ENCODE measurements at places on chromosomes 1 and 21. TPM values are rescaled to one million over a fixed set of nuclear protein-coding genes. Genes with fewer than 3 reads are reported as not detected.

GRCh38 chr1:107141491-107142126 lies 770 bp downstream of the NTNG1 start:
- peak; percentile 6 for DNase-seq
- no peaks in the 10 kb centered on the region for H3K36me3 ChIP-seq
- H3K4me1 ChIP-seq = peaks cover 18% of the 10 kb centered on the region
- no peak overlapping the region for H3K27ac ChIP-seq

DNA sequence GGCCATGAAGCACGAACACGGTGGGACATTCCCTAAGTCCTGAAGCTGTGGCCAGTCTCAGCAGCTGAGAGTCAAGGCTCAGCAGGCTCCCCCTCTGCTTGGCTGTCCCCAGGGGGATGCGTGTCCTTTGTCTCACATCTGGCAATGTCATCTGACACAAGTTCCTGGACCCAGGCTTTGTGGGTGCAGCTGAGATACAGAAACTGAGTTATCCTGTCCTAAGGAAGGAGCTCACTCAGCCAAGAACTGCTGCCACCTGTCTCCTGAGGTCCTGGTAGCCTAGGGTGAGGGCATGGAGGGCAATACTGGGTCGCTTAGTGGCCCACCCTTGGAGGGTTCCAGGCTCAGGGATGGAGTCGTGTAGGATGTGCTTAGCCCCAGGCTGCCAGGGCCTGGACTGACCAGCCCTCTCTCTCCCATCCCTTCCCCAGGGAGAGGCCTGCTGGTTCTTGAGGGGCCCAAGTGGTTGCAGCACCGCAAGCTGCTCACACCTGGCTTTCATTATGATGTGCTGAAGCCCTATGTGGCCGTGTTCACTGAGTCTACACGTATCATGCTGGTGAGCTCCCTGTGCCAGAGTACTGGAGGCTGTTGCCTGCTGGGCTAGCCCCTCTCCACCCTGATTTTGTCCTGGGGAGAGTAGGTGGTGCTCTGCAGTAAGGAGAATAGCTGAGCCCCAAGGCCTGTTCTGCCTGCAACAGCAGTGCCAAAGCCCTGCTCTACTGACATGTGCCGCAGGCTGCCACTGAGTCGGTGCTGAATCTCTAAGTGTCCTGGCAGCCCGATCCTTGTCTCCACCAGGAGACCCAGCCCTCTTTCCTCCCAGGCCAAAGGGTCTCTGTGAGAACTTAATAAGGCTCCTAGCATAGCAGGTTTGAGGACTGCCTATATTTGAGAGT lies 13.5 kb downstream of the CYP4B1 start:
- H3K4me3 ChIP-seq = no peak overlapping the region
- H3K27ac ChIP-seq = no peak overlapping the region
- no peaks in the 10 kb centered on the region for H3K27me3 ChIP-seq
- H3K36me3 ChIP-seq = no peaks in the 10 kb centered on the region
- DNase-seq = no peak

DNA sequence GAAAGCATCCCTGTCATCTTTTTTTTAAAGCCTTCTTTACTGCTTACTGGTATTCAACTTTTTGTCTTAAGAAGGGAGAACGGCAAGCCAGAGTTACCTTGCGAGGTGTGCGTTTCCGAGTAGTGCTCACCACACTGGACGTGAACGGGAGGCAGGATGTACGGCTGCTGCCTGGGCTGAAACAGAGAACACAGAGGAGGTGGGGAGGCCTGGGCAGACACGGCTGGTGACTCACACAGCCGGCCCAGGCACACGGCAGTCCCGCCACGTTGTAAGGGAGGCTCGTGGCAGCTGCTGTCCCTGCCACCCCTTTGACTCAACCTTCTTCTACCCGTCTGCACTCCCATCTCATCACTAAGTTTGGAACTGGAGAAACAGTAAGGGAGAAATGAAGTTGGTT lies 105.8 kb downstream of the SMYD2 start:
- no peaks in the 10 kb centered on the region for H3K27me3 ChIP-seq
- H3K4me1 ChIP-seq = no peaks in the 10 kb centered on the region
- DNase-seq = no peak

- H3K27ac ChIP-seq = no peak overlapping the region
- H3K36me3 ChIP-seq = no peaks in the 10 kb centered on the region
- no peaks in the 10 kb centered on the region for H3K4me1 ChIP-seq
- DNase-seq = no peak
Observed at GRCh38 chr1:29789221-29789909, 553.0 kb downstream of the PTPRU start.

DNA sequence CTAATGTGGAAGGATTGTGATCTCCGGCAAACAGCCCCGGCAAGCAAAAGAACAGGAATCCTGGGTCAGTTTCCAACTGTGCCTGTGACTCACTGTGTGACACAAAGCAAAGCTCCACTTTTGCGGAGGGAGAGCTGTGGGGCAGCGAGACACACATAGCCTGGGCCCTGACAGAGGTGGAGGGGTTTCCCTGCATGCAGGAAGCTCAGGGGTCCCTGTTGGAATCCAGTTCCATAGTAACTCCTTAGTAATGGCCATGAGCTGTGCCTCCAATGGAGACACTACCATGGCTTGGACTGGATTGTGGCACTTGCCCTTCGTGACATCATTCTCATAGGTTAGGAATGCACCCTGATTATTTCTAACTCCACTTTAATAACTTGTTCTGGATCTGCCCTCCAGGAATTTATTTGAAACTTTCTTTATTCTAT lies 47.0 kb upstream of the ATF3 start:
- no peak overlapping the region for H3K27ac ChIP-seq
- H3K27me3 ChIP-seq = peaks cover 3% of the 10 kb centered on the region
- no peak for DNase-seq
- H3K4me3 ChIP-seq = no peak overlapping the region
- H3K4me1 ChIP-seq = peaks cover 19% of the 10 kb centered on the region

DNA sequence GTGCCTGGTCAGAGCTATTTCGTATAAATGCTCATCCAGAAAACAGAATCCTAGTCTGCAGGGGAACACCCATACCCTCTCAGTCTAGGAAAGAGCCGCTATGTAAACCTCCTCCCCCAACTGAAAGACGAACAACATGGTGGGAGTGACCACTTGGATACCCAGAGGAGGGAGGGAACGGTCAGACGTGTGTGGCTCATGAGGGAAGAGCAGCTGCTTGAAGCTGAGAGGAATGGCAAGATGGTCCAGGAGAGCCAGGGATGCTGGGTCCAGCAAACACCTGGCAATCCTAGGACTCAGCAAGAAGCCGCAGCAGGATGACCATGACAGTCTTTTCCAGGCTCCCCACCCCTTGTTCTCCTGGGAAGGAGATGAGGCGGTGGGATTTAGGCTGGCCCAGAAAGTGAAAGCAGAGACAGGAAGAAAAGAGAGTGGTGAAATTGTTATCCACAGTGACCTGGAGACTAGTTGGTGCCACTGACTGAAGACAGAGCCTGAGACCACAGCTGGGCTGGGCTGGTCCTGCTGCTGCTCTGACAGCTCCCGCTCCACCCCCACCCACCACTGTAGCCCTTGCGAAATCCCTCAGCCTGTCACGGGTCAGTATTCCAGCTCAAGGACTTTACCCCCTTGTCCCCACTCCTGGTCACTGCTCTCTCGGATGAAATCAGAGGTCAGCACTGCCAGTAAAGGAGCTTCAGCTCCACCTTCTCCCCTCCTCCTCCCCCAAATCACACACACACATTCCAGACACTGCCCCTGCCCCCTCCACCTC lies 3.6 kb downstream of the CERS2 start:
- no peak overlapping the region for H3K4me3 ChIP-seq
- DNase-seq = no peak
- no peaks in the 10 kb centered on the region for H3K27me3 ChIP-seq
- H3K27ac ChIP-seq = peak overlapping the region; percentile 12
- peaks cover 23% of the 10 kb centered on the region for H3K4me1 ChIP-seq

GRCh38 chr21:43361493-43362296 lies 65.2 kb downstream of the SIK1 start:
- DNase-seq = peak; percentile 75
- peaks cover 16% of the 10 kb centered on the region for H3K27me3 ChIP-seq
- peak overlapping the region; percentile 45 for H3K4me3 ChIP-seq
- no peaks in the 10 kb centered on the region for H3K36me3 ChIP-seq

- H3K36me3 ChIP-seq = no peaks in the 10 kb centered on the region
- no peaks in the 10 kb centered on the region for H3K27me3 ChIP-seq
- H3K4me1 ChIP-seq = peaks cover 25% of the 10 kb centered on the region
- H3K27ac ChIP-seq = no peak overlapping the region
Observed at GRCh38 chr1:226945106-226945857, 5.2 kb downstream of the COQ8A start.

DNA sequence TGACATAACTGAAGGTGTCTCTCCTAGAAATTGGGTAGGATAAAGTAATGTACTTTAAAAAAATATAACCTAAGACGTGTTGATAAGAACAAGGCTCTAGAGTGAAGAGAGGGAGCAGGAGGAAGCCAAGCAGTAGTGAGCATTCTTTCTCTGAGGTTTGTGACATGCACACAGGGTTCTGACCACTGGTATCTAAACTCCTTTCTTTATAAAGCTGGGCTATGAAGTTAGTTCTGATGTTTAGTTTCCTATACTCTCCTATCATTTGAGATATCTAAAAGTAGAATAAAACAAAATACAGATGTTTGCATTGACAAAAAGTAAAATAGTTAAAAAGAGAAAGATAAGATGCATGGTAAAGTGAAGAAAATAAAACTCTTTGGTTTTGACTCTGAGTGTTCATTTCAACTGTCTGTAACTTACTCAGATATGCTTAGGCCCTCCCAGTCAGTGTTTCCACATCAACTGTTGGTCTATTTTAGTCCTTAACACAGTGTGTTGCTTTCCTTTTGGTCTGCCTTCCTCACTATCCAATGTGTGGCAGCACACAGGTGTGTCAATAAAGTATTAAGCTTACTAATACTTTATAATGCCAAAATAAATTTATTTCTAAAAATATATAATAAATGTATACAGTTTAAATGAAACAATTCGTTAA lies 543.5 kb downstream of the PTPRC start:
- H3K36me3 ChIP-seq = no peaks in the 10 kb centered on the region
- DNase-seq = no peak
- no peak overlapping the region for H3K27ac ChIP-seq
- no peak overlapping the region for H3K4me3 ChIP-seq

DNA sequence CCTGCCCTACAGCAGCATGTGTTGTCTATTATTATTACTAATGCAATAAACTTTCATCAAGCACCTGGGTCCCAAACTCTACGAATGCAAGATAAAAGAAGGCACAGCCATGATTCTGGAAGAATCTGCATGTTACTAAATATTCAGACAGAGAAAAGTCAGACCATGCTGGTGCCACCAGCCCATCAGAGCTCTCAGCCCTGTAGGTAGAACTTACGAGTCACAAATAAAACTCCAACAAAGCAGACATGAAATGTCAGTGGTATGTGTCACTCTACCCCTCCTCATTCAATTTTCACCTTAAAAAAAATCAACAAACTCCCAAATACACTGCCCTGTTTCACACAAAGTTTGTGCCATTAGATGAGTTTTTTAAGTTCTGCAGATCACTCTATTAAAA lies 62.4 kb upstream of the TIAM1 start:
- H3K36me3 ChIP-seq = no peaks in the 10 kb centered on the region
- H3K27me3 ChIP-seq = no peaks in the 10 kb centered on the region
- peaks cover 32% of the 10 kb centered on the region for H3K4me1 ChIP-seq
- H3K27ac ChIP-seq = no peak overlapping the region
- H3K4me3 ChIP-seq = no peak overlapping the region
- DNase-seq = no peak

- DNase-seq = no peak
- no peaks in the 10 kb centered on the region for H3K4me1 ChIP-seq
- H3K36me3 ChIP-seq = no peaks in the 10 kb centered on the region
- peaks cover 12% of the 10 kb centered on the region for H3K27me3 ChIP-seq
- no peak overlapping the region for H3K27ac ChIP-seq
- no peak overlapping the region for H3K4me3 ChIP-seq
Observed at GRCh38 chr1:183186841-183187240, 777 bp downstream of the LAMC2 start.

DNA sequence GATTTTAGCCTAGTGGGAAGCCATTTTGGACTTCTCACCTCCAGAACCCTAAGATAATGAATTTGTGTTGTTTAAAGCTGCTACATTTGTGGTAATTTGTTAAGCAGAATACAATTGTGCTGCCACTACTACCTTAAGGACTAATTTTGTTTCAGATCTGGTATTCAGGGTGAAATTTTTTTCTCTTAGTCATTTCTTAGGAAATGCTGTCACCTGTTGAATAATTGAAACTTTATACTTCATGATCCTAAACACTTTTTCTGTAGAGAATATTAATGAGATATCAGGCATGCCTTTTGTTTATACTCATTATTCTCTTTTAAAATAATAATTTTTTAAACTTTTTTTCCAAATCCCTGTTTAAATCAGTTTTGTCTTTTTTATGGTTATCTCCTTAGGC lies 246.8 kb downstream of the TGFB2 start:
- DNase-seq = no peak
- no peaks in the 10 kb centered on the region for H3K4me1 ChIP-seq
- H3K36me3 ChIP-seq = no peaks in the 10 kb centered on the region
- no peaks in the 10 kb centered on the region for H3K27me3 ChIP-seq

Gene OR6N1
- not detected for total RNA-seq

Gene LIN28A
- 1.1 TPM for total RNA-seq

Gene APOBEC4
- not detected for total RNA-seq

Gene IARS2
- total RNA-seq = 35.5 TPM

Gene UBL4B
- not detected for total RNA-seq

Gene HES3
- not detected for total RNA-seq

Data from T-cell (primary cell).